ENCODE measurements at places on chromosomes 16 and 17.
A peak's percentile ranks its signal among the peaks of the same experiment; 100 is the strongest.

- DNase-seq, result no peak
Observed at GRCh38 chr16:74268372-74268782, 28.2 kb upstream of the PSMD7 start.

GRCh38 chr17:62188713-62189112, 123.6 kb upstream of the MED13 start:
- no peak for DNase-seq

DNA sequence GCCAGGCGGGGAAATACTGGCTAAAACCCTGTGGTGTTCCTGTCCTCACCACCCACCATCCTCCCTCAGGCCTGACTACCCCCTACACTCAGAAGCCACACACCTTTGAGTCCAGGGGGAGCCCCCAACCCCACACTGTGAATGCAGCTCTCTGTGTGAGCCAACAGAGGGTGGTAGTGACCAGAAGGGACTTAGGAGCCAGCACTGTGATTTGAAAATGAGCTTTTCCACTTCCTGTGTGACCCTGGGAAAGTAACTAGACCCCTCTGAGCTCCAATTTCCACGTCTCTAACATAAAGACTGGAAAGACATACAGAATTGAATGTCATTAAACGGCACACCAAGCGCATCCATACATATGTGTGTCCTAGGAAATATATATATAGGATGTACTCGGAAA, 58.7 kb downstream of the SDK2 start:
- DNase-seq, result no peak

DNA sequence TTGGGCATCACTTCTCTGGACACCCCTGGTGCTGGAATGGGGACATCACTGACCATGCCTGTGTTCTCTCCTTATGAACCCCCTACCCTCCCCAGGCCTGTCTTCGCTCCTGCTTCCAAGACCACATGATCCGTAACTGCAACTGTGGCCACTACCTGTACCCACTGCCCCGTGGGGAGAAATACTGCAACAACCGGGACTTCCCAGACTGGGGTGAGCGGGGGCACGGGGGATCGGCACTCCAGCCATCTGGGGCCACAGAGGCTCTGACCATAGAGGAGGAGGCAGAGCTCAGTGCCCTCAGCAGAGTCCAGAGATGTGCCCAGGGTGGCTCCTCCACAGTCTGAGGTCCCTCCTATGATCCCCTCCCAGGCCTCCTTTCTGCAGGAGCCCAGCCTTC, 73.5 kb downstream of the SCNN1B start:
- no peak for DNase-seq

DNA sequence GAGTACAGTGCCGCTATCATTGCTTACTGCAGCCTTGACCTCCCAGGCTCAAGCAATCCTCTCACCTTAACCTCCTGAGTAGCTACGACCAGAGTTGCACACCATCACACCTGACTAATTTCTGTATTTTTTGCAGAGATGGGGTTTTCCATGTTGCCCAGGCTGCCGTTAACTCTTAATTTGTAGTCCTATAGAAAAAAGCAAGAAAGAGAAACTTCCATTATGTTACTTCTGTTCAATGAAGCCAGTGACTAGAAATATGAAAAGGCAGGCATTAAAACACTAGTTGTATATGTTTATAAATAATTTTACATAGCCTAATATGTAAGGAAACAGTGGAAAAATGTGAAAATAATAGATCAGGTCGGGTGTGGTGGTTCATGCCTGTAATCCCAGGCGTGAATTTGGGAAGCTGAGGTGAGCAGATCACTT, 9.7 kb downstream of the RAD51C start:
- no peak for DNase-seq

DNA sequence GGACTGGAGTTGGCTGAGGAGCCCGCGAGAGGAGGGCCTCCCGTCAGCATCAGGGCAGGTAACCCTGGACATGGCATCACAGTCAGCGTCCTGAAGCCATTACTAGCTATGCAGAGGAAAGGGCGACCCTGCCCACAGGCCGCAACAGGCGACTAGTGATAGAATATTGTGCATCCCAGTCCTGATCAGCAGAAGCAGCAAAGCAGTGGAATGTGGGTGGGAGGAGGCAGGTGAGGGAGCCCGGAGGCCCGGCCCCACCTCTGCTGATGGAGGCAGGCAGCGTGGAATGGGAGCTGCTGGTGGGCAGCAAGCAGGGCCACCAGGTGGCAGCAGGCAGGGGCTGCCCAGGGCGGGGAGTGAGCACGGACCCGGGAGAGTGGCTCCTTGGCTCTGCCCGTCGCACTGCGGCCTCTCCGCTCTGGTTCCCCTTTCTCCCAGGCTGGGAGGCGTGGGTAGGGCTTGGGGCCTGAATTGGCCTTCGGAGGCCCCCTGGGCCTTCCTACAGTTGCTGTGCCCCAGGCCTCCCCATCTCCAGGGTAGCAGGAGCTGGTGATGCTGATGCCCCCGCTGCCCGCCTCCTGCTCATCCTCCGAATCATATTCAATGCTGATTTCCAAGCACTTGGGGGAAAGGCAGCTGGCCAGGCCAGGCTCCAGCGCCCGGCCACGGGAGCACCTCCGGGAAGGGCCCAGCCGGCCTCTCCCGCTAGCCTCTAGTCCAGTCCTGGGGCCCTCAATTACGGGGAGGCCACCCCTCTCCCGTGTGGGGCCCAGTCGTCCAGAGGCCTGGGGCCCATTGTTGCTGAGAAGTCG, 20.2 kb downstream of the TSPOAP1 start:
- DNase-seq, result no peak

GRCh38 chr16:17408955-17409441, 61.8 kb downstream of the XYLT1 start:
- DNase-seq, result no peak

DNA sequence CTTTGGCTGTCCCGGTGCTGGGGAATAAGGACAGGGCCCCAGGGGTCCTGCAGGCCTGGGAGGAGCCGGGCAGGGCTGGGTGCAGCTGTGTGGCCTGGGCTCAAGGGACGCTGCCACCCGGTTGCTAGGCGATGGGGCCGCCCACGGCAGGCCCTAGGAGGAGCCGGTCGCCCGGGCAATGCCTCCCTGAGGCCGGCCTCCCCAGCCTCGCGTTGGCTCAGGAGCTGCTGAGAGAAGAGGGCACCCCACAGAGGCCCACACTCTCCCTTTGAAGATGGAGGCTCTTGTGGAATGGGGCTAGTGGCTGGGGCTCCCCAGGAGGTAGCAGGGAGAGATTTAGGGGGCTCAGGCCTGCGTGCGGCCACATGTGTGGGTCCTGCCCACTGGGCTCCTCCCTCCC, at the start of gene CIBAR2:
CIBAR2 (minus strand) TSS at position 109 of the 400 bp plus-strand sequence. CDS start 120 bp downstream, outside the sequence.
- DNase-seq, result no peak

DNA sequence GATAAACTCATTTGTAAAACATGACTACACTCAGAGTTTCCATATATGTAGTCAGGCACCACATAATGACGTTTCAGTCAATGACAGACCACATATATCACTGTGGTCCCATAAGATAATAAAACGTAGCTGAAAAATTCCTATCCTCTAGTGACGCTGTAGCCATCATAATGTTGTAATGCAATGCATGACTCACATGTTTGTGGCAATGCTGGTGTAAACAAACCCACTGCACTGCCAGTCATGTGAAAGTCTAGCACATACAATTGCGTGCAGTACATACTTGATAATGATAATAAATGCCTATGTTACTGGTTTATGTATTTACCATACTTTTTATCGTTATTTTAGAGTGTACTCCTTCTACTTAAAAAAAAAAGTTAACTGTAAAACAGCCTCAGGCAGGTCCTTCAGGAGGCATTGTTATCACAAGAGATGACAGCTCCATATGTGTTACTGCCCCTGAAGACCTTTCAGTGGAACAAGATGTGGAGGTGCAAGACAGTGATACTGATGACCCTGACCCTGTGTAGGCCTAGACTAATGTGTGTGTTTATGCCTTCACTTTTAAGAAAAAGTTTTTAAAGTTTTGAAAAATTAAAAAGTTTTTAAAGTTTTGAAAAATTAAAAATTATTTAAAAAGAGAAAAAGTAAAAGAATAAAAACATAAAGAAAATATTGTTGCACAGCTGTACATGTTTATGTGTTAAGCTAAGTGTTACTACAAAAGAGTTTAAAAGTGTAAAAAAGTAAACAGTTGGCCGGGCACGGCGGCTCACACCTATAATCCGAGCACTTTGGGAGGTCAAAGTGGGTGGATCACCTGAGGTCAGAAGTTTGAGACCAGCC, 9.0 kb downstream of the STAT5B start:
- DNase-seq, result peak; percentile 36

- DNase-seq, result no peak
Observed at GRCh38 chr16:88382491-88383400, at the start of gene ZNF469. Gene ZNF469 (plus strand): TSS chr16:88382959. CDS start chr16:88427471, 44,512 bp downstream.

DNA sequence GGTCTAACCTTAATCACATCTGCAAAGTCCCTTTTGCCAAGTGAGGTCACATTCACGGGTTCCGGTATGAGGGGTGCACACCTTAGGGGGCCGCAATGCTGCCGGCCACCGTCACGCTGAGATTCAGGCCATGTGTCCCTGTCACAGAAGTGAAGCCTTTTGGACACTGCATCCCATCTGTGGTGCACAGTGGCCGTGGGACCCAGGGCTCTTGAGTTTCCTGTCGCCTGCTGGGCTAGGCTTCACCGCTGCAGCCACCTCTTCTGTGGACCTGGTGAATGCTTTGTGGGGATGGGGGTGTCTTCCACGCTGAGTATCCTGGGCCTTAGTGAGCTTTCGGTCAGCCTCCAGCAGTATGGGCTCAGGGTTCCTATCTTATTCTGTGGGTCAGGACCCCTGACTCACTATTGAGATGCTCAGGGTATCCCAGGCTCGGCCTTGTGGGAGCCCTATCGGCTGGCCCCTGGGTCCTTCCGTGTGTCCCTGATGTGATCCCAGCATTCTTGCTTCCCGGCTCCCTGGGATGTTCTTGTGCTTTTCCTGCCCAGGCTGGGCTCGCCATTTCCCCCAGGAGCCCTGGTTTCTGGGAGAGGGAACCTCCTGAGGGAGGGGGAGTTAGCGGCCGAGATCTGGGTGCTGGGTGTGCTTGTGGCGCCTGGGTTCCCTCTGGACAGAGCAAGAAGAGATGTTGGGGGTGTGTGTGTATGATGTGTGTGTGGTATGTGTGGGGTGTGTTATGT, 4.9 kb upstream of the SLC38A10 start:
- no peak for DNase-seq

DNA sequence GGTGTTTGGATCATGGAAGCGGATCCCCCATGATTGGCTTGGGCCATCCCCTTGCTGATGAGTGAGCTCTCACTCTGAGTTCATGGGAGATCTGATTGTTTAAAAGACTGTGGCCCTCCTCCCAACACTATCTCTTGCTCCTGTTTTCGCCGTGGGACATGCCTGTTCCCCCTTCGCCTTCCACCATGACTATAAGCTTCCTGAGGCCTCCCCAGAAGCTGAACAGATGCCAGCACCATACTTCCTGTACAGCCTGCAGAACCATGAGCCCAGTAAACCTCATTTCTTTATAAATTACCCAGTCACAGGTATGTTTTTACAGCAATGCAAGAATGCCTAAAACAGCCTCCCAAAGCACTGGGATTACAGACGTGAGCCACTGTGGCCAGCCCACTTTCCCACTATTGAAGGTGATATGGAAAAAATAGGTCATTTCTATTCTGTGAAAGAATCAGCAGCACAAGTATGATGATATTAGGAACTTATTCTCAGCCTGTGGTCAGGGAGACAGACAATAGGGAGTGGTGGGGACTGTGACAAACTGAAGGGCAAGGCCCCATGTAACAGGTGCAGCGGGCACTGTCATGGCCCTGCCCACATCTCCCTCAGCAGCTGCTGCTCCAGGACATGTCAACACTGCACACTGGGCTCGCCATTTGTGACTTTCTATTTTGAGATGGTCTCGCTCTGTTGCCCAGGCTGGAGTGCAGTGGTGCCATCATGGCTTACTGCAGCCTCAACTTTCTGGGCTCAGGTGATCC, 33.7 kb upstream of the LITAF start:
- no peak for DNase-seq

- no peak for DNase-seq
Observed at GRCh38 chr16:27464626-27465482, 62.9 kb downstream of the IL21R start.

DNA sequence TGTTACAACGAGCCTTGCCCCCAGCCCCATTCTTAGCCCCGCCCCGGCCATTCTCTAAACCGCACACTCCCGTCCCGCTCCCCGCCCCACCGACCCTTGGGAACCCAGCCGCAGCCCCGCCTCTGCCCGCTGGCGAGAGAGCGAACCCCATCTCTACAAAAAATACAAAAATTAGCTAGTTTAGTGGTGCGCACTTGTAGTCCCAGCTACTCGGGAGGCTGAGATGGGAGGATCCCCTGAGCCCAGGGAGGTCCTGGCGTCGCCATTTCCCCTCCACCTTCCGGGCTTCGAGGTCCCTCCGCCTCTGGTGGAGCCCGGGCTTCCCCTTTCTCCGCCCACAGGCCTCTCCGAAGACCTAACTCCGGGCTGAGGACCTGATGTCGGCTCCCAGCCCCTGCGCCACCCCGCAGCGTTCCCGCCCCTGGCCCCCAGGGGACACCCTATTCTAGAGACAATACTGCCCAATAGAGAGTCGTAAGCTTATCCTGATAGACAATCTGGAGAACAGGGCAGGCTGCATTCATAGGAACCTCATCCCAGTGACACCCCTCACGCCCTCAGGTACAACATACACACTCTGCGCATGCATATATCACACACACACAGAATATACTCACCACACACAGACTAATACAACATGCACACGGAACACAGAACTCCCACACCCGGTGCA, 480 bp upstream of the PROCA1 start:
- peak; percentile 35 for DNase-seq

DNA sequence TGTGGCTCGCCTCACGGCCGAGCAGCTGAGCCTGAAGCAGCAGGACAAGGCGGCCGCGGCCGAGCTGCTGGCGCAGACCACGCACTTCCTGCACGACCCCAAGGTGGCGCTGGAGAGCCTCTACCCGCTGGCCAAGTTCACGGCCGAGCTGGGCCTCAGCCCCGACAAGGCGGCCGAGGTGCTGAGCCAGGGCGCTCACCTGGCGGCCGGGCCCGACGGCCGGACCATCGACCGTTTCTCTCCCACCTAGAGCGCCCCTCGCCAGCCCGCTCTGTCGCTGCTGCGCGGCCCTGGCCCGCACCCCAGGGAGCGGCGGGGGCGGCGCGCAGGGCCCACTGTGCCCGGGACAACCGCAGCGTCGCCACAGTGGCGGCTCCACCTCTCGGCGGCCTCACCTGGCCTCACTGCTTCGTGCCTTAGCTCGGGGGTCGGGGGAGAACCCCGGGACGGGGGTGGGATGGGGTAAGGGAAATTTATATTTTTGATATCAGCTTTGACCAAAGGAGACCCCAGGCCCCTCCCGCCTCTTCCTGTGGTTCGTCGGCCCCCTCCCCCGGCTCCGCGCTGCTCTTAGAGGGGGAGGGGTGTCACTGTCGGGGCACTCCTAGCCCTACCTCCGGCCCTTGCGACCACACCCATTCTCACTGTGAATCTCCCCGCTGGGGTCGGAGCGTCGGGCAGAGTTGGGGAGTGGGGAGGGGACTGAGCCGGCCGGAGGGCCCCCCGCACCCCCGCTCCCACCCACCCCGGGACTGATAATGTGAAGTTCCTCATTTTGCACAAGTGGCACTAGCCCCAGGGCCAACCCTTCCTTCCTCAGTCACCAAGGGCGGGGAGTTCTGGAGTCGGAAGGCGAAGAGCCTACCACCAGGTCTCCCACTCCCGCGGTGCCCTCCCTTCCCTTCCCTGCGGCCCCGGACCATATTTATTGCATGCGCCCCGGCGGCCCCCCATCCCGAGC, 4.0 kb downstream of the HIC1 start:
- DNase-seq, result peak; percentile 67

- no peak for DNase-seq
Observed at GRCh38 chr17:8504460-8505207, 69.0 kb downstream of the NDEL1 start.

- DNase-seq, result no peak
Observed at GRCh38 chr16:78703936-78704335, 604.5 kb downstream of the WWOX start.

GRCh38 chr16:51577621-51578303, 426.7 kb upstream of the SALL1 start:
- DNase-seq, result no peak

All from stimulated activated CD4-positive, alpha-beta T cell treated with anti-CD3 and anti-CD28 coated beads, Interleukin-1b, Interleukin-23, amount 100 ng/mL, for 4 hours (primary cell).